Tongue (tissue), 3 donors: ENCODE measurements at places on chromosomes 3 and 15. TPM values are rescaled to one million over a fixed set of nuclear protein-coding genes. Genes with fewer than 3 reads are reported as not detected.

DNA sequence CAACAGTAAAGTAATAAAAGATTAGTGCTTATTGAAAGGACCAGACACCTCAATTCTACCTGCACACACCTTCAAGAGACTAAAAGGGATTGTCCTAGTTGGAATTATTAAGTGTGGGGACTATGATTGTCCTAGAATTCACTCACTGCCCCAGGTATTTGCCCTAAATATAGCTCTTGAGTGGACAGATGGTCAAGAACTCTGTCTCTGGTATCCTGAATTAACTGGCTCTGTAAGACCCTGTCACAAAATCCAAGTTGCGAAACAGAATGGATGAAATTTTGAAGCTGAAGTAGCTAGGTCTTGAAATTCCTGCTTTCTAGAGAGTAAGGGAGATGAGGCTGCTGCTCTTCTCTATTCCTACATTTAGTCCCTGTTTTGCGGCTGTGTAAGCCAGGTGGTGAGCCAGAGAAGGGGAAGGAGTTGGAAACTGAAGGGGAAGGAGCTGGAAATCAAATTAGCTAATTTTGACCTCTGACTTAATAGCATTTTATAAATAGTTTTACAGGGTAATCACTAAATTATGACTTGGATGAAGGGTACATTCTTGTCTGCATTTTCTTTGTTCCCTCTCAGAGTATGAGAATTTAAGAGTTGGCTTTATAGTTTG, 34.5 kb downstream of the KBTBD12 start:
- DNase-seq: no peak

- DNase-seq: peak; percentile 14
Measured at GRCh38 chr3:46065750-46066256, 38.5 kb upstream of the XCR1 start.

DNA sequence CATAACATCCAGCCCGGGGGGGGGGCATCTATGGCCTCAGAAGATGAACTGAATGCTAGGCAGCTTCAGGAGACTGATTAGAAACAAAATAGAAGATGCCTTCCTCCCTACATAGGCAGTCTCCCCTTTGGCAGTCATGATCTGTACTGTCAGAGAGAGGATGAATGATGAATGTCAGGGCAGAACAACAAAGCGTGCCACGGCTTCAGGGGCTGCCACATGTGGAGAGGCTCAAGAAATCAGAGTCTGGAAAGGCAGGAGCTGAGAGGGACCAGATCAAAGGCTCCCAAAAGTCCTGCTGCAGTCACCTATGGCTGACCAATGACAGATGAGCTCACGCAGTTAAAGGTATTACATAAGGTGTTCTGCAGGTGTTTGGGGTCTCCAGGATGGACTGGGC, 180.4 kb downstream of the UACA start:
- no peak for DNase-seq

- no peak for DNase-seq
Measured at GRCh38 chr15:91759560-91759959, 93.9 kb upstream of the SLCO3A1 start.

DNA sequence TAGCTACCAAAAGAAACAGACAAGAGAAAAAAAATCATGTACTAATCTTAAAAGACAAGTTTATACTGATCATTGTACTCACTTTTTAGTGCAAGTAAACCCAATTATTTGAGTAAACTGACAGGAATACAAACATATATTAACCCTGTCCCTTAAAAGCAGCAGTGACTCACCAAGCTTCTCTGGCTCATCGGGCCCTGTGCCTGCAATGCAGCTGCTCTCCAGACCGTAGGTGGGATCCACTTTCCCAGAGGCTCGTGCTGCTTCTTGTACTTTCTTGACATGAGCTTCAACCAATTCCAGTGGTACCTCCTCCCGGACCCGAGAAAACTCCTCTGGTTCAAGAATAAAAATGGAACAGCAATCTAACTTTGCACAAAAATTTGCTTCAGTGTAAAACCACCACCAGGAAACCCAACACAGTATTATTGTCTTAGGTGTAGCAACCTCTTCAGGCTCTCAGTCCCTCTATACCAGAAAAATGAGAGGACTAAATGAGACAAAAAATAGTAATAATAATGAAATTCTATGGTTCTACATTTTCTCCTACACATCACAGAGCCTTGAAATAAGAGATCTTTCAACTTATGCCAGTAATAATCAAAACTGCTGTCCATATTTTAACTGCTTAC, 82.6 kb upstream of the CSPG5 start:
- peak; percentile 29 for DNase-seq

GATM gene
- total RNA-seq: 743 TPM

IDH3A gene
- total RNA-seq: 117 TPM
